ENCODE measurements at places on chromosomes 11 and 22.
A peak's percentile ranks its signal among the peaks of the same experiment; 100 is the strongest.

GRCh38 chr11:81892770-81893635 is 840.7 kb downstream of the FAM181B start:
- no peak for DNase-seq

GRCh38 chr11:75302371-75302770 is 49.1 kb downstream of the ARRB1 start:
- no peak for DNase-seq

GRCh38 chr11:66719111-66719872 is 9.7 kb downstream of the SPTBN2 start:
- no peak for DNase-seq

DNA sequence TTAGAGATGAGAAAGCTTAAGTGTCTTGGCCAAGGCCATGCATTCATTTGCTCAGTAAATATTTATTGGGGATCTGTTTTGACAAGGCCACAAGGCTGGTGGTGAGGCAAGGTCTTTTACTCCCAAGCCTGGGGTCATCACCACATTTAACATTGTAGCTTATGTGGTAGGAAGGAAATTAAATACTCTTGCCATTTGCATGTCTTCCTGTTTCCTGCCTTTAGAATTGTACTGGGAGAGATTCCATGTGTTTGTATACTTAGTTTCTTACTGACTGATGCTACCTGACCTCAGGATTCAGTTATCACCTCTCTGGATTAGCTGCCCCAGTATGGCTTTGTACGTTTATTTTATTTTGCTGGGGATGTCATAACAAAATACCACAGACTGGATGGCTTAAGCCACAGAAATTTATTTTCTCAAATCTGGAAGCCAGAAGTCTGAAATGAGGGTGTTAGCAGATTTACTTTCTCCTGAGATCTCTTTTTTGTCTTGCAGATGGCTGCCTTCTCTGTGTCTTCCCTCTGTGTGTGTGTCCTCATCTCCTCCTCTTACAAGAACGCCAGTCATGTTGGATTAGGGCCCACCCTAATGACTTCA is 44.8 kb downstream of the SPECC1L start:
- DNase-seq = no peak

DNA sequence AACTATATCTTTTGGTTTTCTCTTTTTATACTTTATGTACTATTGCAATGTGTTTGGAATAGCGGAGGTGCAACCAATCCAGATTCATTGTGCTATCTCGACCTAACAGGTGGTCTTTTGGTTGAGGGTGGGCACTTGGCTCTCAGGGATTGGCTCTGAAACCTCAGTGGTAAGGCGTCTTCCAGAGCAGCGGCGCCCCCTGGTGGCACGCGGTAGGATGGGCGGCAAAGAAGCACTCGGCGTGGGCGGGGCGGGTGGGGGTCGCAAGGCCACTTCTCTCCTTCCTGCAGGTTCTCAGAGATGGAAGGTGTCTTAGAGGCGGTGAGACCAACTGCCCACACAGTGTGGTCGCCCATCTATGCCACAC is 19.2 kb upstream of the PLET1 start:
- no peak for DNase-seq

DNA sequence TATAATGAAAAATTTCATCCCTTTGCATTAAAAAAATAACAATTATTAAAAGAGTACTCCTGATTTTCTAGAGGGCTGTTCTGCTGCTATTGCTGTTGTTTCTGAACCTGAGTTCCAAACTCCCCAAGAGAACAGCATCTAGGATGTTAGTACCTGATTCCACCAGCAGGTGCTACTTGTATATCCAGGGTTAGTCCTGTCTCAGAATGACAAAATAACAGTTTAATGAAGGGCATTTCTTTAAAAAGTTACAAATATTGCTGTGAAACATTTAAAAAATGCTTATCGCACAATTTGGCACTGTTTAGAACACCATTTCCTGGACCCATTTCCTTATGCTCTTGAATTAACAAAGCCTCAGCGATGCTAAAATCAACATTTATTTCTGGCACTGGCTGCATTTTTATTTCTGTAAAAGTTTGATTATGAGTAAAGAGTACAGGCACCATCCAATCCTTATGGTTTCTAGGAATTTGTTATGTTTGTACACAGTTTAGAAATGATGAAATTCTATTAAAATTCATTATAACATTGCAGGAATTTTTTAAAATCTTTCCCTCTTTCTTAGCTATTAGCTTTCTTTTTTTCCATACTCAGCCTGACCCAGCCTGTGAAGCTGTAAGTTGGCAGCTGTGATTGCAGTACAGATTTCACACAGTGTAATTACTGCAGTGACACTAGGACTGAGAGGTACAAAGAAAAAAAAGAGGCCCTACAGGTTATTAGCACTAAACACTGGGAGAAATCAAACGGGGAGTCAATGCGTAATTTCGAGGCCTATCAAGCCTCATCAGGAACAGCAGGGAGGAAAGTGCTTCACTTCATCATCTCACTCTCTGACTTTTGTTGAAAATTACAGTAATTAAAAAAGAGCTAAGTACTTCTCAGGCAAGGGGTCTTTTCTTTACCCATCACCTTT is 208.8 kb downstream of the DCDC1 start:
- no peak for DNase-seq

- no peak for DNase-seq
Observed at GRCh38 chr11:79482800-79483199, 42.0 kb upstream of the TENM4 start.

- peak; percentile 63 for DNase-seq
Observed at GRCh38 chr11:114307524-114308203, 11.5 kb downstream of the NNMT start.

- no peak for DNase-seq
Observed at GRCh38 chr11:7581021-7581590, 67.3 kb downstream of the PPFIBP2 start.

- peak; percentile 30 for DNase-seq
Observed at GRCh38 chr22:32473388-32473952, 1.1 kb upstream of the FBXO7 start.

- no peak for DNase-seq
Observed at GRCh38 chr11:112467721-112468120, 207.1 kb upstream of the PLET1 start.

- DNase-seq = no peak
Observed at GRCh38 chr11:77140231-77140851, 12.3 kb downstream of the MYO7A start.

- DNase-seq = no peak
Observed at GRCh38 chr22:44279069-44279360, 33.7 kb downstream of the SHISAL1 start.

GRCh38 chr22:47630741-47631534 is 868.5 kb downstream of the TBC1D22A start:
- no peak for DNase-seq

- DNase-seq = no peak
Observed at GRCh38 chr11:111947143-111947542, 10.0 kb downstream of the DIXDC1 start.

GRCh38 chr11:14308114-14308896 is 50.7 kb downstream of the RRAS2 start:
- DNase-seq = no peak

DNA sequence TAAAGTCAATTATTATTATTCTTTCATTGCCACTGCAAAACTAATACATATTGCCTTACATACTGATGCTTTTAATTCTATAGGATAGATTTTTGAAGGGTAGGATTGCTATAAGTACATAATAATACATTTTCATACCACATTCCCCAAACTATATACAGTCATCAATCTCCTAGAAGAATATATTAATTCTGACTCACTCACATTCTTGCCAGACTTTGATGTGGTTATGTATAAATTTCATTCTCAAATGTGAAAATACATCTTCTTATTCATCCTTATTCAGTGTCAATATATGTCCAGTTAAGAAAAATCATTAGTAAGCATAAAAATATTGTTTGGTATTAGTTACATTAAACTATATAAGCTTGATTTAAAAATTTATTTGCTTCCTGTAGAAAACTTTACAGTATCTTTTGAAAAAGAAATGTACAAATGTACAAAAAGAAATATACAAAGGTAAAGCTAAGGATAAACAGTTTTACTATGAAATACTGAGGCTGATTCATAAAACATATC is 458.8 kb upstream of the CNTN5 start:
- DNase-seq = no peak

GRCh38 chr11:106785913-106786650 is 232.2 kb downstream of the GUCY1A2 start:
- no peak for DNase-seq

GRCh38 chr11:66068154-66068821 is 1.8 kb upstream of the PACS1 start:
- DNase-seq = peak; percentile 20

- no peak for DNase-seq
Observed at GRCh38 chr11:83764643-83765042, 478.5 kb upstream of the CCDC90B start.

GRCh38 chr11:132312701-132313111 is 942.3 kb downstream of the NTM start:
- no peak for DNase-seq
